ENCODE measurements at places on chromosomes 1 and 21. TPM values are rescaled to one million over a fixed set of nuclear protein-coding genes. Genes with fewer than 3 reads are reported as not detected.

- DNase-seq, result no peak
Measured at GRCh38 chr1:111826278-111826677, 70.6 kb downstream of the DDX20 start.

- no peak for DNase-seq
Measured at GRCh38 chr21:40964691-40965090, 117.7 kb upstream of the DSCAM start.

DNA sequence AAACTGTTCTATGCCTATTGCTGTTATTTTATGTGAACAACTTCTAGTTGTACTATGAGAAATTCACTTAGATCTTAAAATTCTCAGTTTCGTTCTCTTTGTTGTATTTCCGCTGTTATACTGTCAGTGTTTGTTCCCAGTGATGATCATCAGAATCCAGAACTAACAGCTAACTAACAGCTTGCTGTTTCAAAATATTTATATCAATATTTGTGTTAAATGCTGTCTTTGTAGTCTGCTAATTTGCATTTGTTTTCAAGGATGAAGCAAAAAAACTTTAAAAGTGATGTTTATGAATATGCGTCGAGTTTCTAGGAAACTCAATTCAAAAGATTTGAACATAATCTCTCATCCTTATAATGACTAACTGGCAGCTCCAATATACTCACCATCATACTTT, 84.5 kb downstream of the SPATA17 start:
- no peak for DNase-seq

GRCh38 chr1:16143566-16144324, 12.1 kb downstream of the EPHA2 start:
- DNase-seq, result no peak

- peak; percentile 43 for DNase-seq
Measured at GRCh38 chr1:35505911-35506798, 51.0 kb downstream of the KIAA0319L start.

- no peak for DNase-seq
Measured at GRCh38 chr1:177589166-177589565, 380.7 kb downstream of the SEC16B start.

DNA sequence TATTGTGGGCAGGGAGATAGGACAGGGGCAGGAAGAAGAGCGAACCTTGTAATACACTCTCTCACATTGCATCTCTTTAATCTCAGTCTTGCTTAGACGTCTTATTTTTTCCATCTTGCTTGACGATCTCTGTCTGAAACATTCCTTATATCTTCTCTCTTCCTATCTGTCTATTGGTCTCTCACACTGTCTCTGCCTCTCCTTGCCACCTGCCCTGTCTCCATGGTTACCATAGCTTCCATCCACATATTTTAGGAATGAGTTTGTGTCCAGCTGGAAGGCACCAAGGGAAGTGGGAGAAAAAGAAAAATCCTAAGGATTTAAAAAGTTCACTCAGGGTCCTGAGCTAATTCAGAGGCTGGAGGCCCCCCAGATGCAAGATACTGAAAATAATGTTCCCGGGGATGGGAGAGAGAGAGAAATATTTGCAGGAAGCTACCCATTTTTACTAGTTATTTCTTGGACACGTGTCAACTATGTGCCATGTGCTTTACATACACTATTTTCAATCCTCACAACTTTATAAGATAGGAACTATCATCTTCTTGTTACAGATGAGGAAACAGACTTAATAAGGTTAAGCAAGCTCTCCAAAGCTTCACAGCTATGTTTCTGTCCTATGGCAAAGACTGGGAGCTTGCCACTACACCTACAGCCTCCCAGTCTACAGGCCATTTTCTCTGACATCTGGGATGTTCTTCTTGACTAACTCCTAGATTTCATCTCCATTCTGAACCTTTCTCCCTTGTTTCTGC, 933 bp downstream of the ANKRD34A start:
- no peak for DNase-seq

DNA sequence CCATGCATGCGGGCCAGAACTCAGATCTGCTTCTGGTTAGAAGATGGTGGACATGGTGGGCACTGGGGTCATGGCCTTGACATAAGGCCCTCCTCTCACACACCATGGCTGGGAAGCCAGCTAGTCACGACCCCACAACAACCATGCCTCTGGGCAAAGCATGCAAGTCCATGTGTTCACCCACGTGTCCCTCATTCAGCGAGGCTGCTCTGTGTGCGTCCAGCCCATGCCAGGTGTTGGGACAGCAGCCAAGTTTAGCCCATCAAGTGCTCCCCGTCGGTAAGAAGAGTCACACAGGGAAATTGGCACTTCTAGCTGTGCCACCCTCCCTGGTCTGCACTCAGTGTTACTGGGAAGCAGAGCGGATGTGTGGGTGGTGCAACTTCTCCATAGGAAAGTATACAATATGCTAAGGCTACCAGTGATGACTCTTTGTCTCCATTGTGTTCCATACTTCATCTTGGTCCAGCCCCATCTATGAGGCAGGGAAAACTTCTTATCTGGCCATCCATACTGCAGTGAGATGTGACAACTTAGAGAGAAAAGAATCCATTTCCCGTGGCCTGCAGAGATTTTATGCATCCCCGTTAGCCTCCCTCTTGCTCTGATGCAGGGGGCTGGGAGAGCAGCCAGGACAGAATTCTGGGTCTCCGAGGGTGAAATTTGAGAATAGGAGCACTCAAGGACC, 198.0 kb downstream of the GRIK3 start:
- no peak for DNase-seq

- DNase-seq, result no peak
Measured at GRCh38 chr1:33185541-33185940, 3.7 kb upstream of the TRIM62 start.

DNA sequence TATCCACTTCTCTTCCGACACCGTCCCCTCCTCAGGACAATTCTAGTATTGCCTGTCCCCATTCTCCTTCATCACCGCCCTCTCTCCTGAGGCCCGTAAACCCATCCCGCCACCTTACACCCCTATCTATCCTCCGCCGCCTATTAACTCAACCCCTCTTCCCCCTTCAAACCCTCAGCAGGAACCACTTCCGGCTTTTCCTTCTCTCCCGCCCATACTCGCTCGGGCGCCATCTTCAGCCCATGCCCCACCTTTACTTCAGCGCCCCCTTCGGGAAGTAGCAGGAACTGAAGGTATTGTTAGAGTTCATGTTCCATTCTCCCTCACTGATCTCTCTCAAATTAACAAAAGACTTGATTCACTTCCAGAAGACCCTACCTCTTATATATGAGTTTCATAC, 31.6 kb downstream of the VN1R5 start:
- no peak for DNase-seq

DNA sequence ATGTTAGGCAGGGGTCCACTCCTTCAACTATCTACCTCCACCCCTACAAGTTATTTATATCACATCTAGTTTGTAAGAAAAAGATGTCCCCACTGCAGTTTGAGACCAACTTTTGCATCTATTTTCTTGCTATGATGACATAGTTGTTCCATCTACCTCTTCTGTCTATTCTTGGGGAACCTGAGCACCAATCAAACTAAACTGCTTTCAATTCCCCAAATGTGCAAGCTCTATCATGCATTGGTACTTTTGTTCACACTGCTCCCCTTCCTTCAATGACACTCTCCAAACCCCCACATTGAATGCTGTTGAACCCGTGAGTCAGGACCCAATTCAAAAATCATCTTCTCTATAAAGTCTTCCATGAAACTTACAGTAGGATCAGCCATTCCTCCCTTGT, 16.0 kb upstream of the FRRS1 start:
- no peak for DNase-seq

GRCh38 chr1:225691377-225691776, 38.5 kb upstream of the ENAH start:
- no peak for DNase-seq

DNA sequence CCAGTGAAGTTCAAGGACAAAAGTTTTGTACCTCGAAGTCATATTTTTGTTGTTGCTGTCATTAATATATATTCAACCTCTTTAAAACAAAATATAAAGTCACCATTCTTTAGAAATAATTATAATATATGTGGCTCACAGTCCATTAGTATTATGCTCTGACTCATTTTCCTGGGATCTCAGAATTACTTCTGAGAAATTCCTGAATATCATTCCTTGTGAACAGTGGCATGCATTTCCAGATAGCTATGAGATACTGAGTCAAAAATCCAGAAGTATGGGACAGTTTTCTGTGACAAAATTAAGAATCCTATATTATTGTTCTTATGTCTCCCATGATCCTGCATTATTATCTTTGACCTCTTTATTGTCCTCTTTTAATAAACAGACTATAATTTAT, 13.8 kb upstream of the RGS21 start:
- DNase-seq, result no peak

DNA sequence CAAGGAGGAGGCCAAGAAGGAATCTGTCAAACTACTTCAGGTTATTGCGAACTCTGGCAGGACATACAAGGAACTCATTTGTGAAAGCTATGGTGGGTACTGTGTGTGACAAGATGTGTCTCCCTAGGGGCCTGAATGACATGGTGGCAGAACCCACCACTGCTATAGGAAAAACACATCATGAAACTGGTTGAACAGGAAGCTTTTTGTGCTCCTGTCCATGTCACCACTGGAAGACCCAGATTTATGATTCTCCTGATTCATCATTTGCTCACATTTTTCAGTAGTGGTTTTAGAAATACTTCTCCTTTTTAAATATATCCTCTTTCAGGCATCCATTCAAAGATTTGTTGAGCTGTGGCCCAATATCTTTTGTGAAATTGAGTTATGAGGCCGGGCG, 23.6 kb downstream of the ARMH1 start:
- DNase-seq, result no peak

DNA sequence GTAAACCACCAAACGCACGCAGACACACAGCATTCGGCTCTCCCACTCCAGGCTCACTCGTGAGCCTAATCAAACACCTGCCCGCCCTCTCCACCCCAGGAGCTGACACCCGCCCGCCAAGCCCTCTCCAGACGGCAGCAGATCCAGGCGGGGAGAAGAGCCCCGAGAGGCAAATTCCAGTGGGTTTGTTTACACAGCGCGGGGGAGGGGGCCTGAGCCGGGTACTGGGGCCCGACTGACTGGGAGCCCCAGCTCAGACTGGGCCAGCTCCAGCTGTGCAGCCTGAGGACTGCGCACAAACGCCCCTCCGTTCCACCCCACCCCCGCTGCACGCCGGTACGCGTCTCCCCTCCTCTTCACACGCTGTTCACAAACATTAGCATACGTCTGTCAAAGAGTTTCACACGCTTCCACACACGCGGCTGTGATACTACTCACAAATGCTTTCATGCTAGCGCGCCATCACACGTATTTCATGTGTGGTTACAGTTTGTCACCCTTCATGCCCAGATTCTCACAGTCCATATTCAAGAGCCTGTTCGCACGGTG, 1.0 kb upstream of the EFNA1 start:
- peak; percentile 76 for DNase-seq

GRCh38 chr1:233627823-233628222, 13.9 kb downstream of the KCNK1 start:
- no peak for DNase-seq

DNA sequence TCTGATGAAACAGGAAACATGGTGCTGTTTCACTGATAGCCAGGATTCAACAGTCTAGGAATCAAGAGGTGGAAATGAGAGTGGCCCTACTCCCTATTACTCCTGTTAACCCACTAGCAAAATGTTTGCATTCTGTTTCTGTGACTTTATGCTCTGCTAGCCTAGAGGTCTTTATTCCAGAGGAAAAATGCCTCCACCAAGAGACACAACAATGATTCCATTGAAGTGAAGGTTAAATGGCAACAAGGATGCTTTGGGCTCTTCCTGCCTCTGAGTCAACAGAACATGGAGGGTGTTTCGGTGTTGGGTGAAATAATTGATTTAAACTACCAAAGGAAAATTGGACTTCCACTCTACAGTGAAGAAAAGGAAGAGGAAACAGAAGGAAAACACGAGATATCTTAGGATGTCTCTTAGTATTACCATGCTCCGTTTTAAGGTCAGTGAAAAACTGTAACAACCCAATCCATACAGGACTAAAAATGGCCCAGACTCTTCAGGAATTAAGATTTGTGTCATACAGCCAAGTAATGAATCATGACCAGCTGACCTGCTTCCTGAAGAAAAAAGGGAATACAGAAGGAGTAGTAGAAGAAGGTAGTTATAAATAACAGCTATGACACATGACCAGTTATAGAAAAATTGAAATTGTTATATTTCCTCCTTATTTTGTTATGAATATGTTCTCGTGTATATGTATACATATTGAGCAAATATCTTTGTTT, 1237.8 kb downstream of the NCAM2 start:
- DNase-seq, result no peak

DNA sequence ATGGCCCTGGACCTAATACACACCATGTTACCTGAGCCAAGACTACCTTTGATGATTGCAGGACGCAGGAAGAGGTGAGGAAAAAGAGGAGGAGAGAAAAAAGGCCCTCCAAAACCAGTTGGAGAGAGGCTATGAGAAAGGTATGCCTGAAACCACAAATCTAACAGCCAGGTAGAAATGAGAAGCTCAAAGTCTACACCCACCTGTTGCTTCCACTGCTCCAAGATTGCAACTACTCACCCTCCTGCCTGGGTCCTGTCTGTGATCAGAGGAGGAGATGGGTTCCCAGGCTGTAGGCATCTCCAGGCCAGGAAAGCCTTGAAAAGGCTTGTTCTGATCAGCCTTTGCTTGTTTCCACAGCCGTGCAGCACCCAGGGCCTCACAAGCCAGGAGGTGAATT, 307.8 kb upstream of the USP24 start:
- no peak for DNase-seq

- DNase-seq, result no peak
Measured at GRCh38 chr1:229843627-229844238, 217.7 kb downstream of the URB2 start.

- DNase-seq, result no peak
Measured at GRCh38 chr21:42406866-42407265, 3.2 kb downstream of the UBASH3A start.

DNA sequence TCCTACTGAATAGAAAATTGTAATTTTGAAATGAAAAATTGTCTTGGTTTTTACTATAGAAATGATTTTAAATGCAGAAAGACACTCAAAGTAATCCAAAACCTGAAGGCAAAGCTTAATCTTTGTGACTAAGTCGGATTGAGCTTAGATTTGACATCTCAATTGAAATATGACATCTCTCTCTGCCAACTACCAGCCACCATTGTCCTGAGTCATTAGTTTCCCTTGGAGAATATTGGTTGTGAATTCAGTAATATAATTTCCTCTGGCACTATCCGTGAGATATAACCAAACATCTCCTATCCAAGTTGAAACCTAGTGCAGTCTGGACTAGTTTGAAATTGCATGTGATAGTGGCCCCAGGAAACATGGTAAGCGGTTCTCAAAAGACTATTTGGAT, 37.1 kb downstream of the PLA2G4A start:
- no peak for DNase-seq

GRCh38 chr1:161954466-161954865, 69.2 kb downstream of the OLFML2B start:
- DNase-seq, result no peak

- no peak for DNase-seq
Measured at GRCh38 chr1:205435578-205436573, 14.0 kb upstream of the LEMD1 start.

- DNase-seq, result no peak
Measured at GRCh38 chr1:197207081-197207480, 60.6 kb upstream of the ASPM start.

INSRR gene
- 0.33 TPM for total RNA-seq

YOD1 gene
- 13.3 TPM for total RNA-seq

S100A14 gene
- 70.1 TPM for total RNA-seq

OR2L2 gene
- 0.73 TPM for total RNA-seq

PCP4 gene
- 2.3 TPM for total RNA-seq

CLDN17 gene
- not detected for total RNA-seq

HSPB7 gene
- total RNA-seq, result 19.0 TPM

ACTL8 gene
- total RNA-seq, result not detected

HPDL gene
- not detected for total RNA-seq

Data from breast epithelium (tissue), 4 donors.